Adipocyte (in vitro differentiated cells): ENCODE measurements at places on chromosomes 3 and 15.

GRCh38 chr3:43178891-43179366 lies 73.0 kb upstream of the POMGNT2 start:
- DNase-seq, result no peak

DNA sequence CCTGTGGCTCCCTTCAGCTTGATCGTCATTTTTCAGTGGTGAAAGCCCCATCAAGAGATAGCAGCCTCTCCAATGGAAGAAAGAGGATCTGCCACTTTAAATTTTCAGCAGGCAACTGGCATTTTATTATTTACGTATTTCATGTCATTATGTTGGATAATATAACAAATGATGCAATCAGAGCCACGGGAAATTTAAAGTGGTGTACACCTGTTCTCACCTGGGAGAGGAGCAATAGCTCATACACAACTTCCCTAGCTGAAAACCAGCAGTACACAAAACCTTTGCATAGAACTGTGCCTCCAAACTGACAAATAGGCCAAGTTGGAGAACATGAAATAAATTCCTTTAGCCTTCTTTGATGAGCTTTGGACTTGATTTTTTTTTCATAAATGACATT lies 136.9 kb downstream of the SATB1 start:
- no peak for DNase-seq

- DNase-seq, result peak; percentile 88
These were observed 43.2 kb downstream of the ARHGEF3 start for GRCh38 chr3:56758539-56758981.

DNA sequence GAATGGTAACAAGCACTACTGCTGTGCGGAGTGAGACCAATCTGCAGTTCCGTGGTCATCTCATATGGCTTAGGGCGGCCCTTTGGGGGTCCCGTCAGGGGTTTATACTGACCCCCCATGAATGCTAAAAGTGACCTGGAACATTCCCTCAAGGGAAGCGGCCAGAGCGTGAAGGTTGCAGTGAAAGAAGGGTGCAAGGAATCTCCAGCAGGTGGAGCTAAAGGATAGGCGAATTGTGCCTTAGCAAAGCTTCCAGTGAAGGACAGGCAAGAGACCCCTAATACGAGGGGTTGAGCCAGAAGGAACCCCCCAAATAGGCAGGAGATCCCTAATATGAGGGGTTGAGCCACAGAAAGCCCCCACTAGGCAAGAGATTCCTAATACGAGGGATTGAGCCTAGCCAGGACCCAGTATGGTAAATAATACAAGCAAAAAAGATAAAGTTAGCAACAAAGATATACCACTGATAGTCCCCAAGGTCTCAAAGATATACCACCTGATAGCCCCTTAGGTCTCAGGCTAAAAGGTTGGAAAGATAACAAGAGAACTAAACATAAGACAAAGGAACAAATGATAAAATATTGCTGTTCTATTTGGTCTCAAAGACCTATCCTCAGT lies 32.8 kb downstream of the ZNF589 start:
- DNase-seq, result peak; percentile 88

- DNase-seq, result no peak
These were observed 249.1 kb upstream of the MCTP2 start for GRCh38 chr15:93982226-93982727.

GRCh38 chr3:94303897-94304296 lies 241.0 kb downstream of the NSUN3 start:
- DNase-seq, result peak; percentile 47

- DNase-seq, result no peak
These were observed 27.1 kb upstream of the PTX3 start for GRCh38 chr3:157409516-157409915.
